Ecto neural progenitor cell (in vitro differentiated cells): ENCODE measurements at places on chromosomes 3 and 15.

DNA sequence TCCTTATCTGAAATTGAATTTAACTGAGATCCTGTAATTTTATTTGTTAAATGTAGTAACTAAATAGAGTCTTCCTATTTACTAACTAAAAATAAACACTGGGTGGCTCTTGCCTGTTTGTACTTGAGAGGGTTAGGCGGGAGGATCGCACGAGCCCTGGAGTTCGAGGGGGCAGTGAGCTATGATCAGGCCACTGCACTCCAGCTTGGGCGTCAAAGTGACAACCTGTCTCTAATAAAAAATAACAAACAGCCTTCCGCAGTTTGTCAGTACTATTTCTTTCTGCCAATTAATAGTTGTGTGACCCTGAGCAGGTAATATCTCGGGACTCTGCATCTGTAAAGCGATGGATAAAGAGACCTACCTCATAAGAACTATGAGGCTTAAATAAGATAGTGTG lies 768 bp upstream of the PDE12 start:
- DNase-seq = no peak

- no peak for DNase-seq
Observed at GRCh38 chr3:143608966-143609365, 239.3 kb downstream of the SLC9A9 start.

GRCh38 chr3:130470126-130470525 lies 46.9 kb upstream of the COL6A6 start:
- no peak for DNase-seq

- DNase-seq = no peak
Observed at GRCh38 chr15:68994149-68994548, 20.3 kb upstream of the NOX5 start.

GRCh38 chr15:43903864-43904290 lies 77.1 kb downstream of the WDR76 start:
- DNase-seq = peak; percentile 88

GRCh38 chr15:74392451-74392830 lies 25.0 kb upstream of the CYP11A1 start:
- DNase-seq = no peak
